ENCODE measurements at places on chromosomes 5 and 9. TPM values are rescaled to one million over a fixed set of nuclear protein-coding genes. Genes with fewer than 3 reads are reported as not detected.

The ARID3C gene
- not detected for polyA plus RNA-seq

The PCYOX1L gene
- polyA plus RNA-seq: 14.3 TPM

GRCh38 chr5:148829734-148830133, 3.3 kb downstream of the ADRB2 start:
- peaks cover 15% of the 10 kb centered on the region for H3K4me1 ChIP-seq
- H3K36me3 ChIP-seq: no peaks in the 10 kb centered on the region
- no peaks in the 10 kb centered on the region for H3K27me3 ChIP-seq
- DNase-seq: no peak
- H3K4me3 ChIP-seq: no peak overlapping the region
- H3K27ac ChIP-seq: no peak overlapping the region

GRCh38 chr5:55544341-55544740, 9.6 kb upstream of the PLPP1 start:
- H3K27ac ChIP-seq: no peak overlapping the region
- peaks cover 6% of the 10 kb centered on the region for H3K27me3 ChIP-seq
- H3K4me1 ChIP-seq: peaks cover 2% of the 10 kb centered on the region
- DNase-seq: peak; percentile 14
- no peak overlapping the region for H3K4me3 ChIP-seq
- H3K36me3 ChIP-seq: no peaks in the 10 kb centered on the region
